Substantia nigra (tissue), 51 donors: ENCODE measurements at places on chromosomes 1 and 21.

DNA sequence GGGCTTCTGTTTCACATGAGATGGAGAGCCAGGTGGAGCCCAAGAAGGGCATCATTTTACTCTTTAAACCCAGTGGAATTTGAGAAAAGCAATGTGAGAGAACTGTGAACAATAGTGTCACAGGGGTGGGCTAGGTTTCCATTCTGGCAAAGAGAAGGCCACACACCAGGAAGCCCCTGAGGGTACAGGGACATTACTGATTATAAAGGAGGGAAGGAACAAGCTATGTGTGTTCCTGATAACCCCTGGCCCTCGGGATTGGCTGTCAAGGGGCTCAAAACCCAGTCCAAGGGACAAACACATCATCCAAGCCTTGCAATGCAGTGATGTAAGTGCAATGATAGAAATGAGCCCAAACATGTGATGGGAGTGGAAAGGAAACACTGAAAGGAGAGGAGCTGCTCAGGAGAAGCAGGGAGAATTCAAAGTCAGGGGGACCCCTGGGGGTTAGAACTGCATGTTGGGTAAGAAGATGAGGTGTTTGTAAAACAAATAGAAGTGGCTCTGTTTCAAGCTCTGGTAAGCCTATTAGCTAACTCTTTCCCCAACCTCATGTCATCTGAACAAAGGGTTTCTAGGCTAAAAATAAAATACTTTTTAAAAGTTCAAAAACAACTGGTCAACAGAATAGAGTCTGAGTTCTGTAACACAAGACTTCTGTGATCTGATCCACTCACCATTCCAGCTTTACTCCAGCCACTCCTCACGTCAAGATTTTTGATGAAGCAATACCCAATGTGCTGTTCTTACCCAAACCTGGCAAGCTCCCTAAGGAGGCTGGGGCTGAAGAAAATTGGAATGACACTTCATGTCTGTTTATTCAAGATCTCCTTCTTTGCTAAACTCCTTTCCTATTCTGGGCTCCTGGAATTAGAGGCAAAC lies 51.1 kb upstream of the IL12RB2 start:
- no peak for DNase-seq

DNA sequence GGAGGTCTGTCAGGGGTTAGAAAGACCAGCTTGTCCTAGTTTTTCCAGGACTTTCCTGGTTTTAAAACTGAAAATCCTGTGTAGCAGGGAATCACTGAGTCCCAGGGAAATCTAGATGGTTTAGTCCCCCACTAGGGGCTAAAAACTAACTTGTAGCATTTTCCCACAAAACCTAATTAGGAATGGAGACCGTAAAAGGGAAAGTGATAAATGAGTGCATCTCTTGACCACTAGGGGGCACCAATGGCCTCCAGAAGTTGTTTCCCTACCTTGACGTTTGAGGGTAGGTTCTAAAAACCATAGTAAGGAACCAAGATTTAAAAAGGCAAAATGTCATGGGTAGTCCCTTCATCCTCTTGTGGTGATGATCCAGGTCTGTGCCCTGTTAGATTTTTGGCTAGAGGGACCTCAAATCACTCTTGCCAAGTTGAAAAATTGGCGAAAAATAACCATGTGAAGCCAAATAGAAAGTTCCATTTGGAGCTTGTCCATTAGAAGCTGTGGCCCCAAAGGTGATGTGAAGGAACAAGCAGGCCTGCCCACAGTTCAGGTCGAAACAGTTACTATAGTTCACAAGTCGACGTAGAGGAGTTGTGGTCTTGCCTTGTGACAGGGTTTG lies 24.5 kb downstream of the CLIC6 start:
- no peak for DNase-seq

- DNase-seq, result no peak
Measured at GRCh38 chr1:99361406-99361805, 97.1 kb downstream of the PLPPR4 start.

GRCh38 chr1:8239306-8240023 lies 78.4 kb upstream of the SLC45A1 start:
- no peak for DNase-seq

GRCh38 chr1:43552813-43553212 lies 22.1 kb downstream of the PTPRF start:
- DNase-seq, result peak; percentile 89

DNA sequence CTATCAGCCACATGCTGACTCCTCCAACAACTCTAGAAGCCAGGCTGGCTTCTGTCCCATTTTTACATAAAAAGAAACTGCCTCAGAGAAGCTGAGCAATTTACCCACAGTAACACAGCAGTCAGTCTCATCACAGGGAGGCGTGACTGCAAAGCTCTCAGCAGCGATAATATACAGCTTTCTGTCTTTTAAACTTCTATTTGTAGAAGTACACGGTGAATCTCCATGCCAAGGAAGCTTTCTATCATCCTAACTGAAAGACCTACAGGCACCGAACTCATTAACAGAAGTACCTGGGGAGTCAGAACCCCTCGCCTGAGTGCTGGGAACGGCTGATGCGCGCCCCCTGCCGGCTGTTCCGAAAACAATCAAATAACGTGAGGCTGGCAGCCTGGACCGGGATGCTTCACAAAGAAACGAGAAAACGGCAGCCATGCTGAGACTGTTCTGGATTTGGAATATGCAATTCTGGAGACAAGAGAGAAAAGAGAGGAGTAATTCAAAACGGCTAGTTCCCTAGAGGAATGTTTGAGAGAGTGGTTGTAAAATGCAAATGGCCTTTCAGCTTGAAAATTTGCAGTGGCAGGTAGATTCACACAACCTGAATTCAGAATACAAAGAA lies 43.5 kb upstream of the RAB4A start:
- DNase-seq, result peak; percentile 85

DNA sequence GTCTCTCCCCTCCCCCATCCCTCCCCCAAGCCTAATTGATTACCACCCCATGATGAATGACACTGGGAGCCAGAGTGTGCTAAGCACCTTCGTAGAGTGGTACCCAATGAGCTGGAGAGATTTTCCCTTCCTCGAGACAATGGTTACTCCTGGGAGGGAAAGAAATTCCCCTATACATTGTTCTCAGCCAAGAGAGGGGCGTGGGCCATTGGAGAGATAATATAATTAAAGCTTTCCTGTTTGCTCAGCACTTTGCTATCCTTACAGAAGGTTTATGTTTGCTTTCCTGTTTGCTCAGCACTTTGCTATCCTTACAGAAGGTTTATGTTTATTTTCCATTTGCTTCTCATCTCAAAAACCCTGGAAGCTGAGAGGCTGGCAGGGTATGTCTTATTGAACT lies 126.1 kb upstream of the KLHDC7A start:
- no peak for DNase-seq
